ENCODE measurements at places on chromosomes 3 and 15.

GRCh38 chr3:105354429-105354828 is 12.3 kb upstream of the ALCAM start:
- DNase-seq = no peak

DNA sequence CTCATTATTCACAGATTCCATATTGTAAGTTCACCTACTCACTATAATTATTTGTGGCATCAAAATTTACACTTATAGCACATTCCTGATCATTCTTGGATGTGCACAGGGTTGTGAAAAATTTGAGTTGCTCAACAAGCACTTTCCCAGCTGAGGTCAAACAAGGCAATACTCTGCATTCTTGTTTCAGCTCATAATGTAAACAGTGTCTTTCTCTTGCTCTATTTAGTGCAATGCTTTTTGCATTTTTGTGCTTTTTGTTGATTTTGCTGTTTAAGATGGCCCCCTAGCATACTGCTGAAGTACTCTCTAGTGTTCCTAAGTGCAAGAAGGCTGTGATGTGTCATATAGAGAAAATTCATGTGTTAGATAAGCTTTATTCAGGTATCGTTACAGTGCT is 66.7 kb upstream of the TNIK start:
- DNase-seq = no peak

- DNase-seq = no peak
Measured at GRCh38 chr15:62989366-62990055, 53.0 kb upstream of the TPM1 start.

- no peak for DNase-seq
Measured at GRCh38 chr15:91331581-91331980, 231.5 kb downstream of the SV2B start.
